ENCODE measurements at places on chromosomes 16 and 17. TPM values are rescaled to one million over a fixed set of nuclear protein-coding genes. Genes with fewer than 3 reads are reported as not detected.

DNA sequence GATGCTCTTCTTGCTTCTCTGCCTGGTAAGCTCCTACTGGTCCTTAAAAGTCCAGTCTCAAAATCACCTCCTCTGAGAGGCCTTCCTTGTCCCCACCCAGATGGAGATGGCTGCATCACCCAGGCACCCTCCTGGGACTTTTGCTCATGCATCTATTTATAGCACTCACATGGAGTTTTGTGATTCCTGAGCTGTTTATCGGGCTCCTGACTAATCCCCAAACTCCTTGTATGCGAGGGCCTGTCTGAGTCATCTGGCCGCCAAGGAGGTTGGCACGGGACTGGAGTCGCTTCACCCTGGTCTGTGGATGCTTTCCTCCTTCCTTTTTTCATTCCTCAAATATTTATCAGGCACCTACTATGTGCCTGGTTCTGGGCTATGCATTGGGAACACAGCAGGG is 2.3 kb upstream of the MAP2K3 start:
- H3K27me3 ChIP-seq: no peaks in the 10 kb centered on the region
- no peak overlapping the region for H3K27ac ChIP-seq
- no peak overlapping the region for H3K4me3 ChIP-seq
- no peaks in the 10 kb centered on the region for H3K4me1 ChIP-seq

GRCh38 chr16:8278031-8278580 is 312.2 kb downstream of the TMEM114 start:
- no peak overlapping the region for H3K4me3 ChIP-seq
- no peaks in the 10 kb centered on the region for H3K36me3 ChIP-seq
- H3K27me3 ChIP-seq: no peaks in the 10 kb centered on the region
- H3K4me1 ChIP-seq: no peaks in the 10 kb centered on the region

- no peak overlapping the region for H3K27ac ChIP-seq
- no peaks in the 10 kb centered on the region for H3K36me3 ChIP-seq
- H3K4me1 ChIP-seq: no peaks in the 10 kb centered on the region
- no peak for DNase-seq
- H3K27me3 ChIP-seq: no peaks in the 10 kb centered on the region
Observed at GRCh38 chr17:49967621-49968404, 1.2 kb upstream of the DLX4 start.

- H3K36me3 ChIP-seq: peaks cover 6% of the 10 kb centered on the region
- no peak overlapping the region for H3K4me3 ChIP-seq
- no peak overlapping the region for H3K27ac ChIP-seq
- H3K27me3 ChIP-seq: no peaks in the 10 kb centered on the region
- no peak for DNase-seq
- peaks cover 4% of the 10 kb centered on the region for H3K4me1 ChIP-seq
Observed at GRCh38 chr17:12738624-12739023, 50.7 kb upstream of the ARHGAP44 start.

- H3K4me3 ChIP-seq: no peak overlapping the region
- H3K4me1 ChIP-seq: no peaks in the 10 kb centered on the region
- H3K27me3 ChIP-seq: no peaks in the 10 kb centered on the region
Observed at GRCh38 chr17:57534863-57535248, 210.2 kb downstream of the CCDC182 start.

GRCh38 chr17:66822009-66822408 is 12.9 kb upstream of the CACNG5 start:
- no peaks in the 10 kb centered on the region for H3K4me1 ChIP-seq
- H3K36me3 ChIP-seq: no peaks in the 10 kb centered on the region
- no peaks in the 10 kb centered on the region for H3K27me3 ChIP-seq
- no peak overlapping the region for H3K4me3 ChIP-seq

DNA sequence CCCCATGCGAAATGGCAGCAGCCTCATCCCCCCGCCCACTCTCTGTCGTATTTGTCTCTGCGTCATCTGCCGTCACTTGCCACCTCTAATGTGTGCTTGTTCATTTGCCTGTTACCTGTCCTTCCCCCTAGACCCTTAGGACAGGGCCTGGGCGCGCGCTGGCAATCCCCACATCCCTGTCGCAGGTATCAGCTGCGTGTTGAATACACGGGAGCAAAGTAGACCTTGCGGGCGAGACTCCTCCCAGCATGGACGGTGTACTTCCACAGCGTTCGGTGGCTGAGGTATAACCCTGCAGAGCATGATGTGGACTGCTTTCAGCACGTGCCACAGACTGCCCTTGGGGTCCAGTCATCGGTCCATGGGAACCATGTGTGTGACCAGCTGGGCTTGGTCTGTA is 170.1 kb upstream of the CHMP6 start:
- H3K4me1 ChIP-seq: no peaks in the 10 kb centered on the region
- peaks cover 3% of the 10 kb centered on the region for H3K36me3 ChIP-seq
- H3K27me3 ChIP-seq: no peaks in the 10 kb centered on the region
- peak; percentile 37 for DNase-seq
- no peak overlapping the region for H3K27ac ChIP-seq
- H3K4me3 ChIP-seq: no peak overlapping the region

NPIPA2 gene
- total RNA-seq: 12.7 TPM

KRTAP3-1 gene
- not detected for total RNA-seq
